Activated CD4-positive, alpha-beta T cell treated with anti-CD3 and anti-CD28 coated beads, Interleukin-2, amount 50 U/mL, for 4 hours (primary cell): ENCODE measurements at places on chromosomes 1 and 21.

DNA sequence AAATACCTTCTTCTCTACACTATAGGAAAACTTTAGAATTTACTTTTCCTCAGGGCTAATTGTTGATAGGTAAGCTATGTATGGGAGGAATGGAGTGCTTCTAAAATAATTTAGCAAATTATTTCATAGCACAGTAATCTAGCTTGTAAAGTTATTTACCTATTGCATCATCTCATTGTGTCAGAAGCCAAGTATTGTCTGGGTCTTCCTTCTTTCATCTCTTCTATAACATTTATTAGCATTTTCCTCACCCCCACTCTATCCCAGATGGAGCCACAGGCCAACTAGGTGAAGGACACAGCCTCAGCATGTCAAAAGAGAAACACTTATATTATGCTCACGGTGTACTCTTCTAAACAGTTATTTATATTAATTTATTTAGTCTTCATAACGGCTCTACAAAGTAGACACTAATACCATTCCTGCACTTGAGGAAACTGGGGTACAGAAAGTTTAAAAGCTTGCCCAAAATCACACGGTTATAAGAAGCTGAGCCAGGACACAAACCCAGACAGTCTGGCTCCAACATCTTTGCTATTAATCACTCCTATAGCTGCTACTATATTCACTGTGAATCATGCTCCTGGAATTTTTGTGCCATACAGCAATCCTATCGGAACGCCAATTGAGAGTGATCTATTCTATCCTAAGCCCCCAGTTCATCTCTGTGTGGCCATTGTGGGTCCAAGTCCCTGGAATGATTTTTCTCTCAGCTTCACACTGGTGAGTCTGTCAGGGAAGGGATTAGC, 43.1 kb downstream of the OR10J5 start:
- DNase-seq = no peak

GRCh38 chr1:16067127-16067768, 6.2 kb downstream of the FAM131C start:
- no peak for DNase-seq

DNA sequence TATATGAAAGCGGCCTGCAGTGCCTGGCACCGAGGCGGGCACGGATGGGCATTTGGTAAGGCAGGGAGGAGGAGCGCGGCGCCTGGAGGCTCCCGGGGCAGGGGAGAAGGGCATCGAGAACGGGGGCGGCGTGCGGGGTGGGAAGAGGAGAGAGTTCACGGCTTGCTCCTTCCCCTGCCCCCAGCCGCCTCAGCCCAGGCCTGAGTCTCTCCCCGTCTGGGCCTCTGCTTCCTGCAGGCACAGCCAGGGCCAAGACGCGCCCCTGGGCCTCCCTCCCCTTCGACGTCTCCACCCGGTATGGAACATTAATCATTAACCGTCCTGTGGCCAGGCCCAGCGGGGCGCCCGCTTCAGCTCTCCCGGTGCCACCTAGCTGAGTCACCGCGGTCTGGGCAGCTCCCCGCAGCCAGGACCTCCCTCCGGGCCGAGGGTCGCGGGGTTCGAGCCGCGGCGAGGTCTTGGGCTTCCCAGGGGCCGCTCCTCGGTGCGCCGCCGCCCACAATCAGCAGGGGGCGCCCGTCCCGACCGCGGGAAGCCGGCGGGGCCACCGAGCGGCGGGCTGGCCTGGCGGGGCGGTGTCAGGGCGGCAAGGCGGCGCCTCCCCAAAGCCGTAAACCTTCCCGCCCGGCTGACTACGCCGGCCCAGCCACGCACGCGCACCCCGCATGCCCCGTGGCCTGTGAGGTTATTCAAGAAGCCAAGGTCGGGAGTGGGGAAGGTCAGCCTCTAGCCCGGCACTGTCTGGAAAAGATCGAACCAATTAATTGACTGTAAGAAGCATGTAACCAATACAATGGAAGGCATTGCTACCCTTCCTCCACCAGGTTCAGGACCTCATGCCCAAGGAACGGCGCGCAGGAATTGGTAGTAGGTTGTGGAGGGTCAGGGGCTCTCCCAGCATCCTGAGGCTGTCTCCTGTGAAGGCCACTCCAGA, 23.4 kb upstream of the RD3 start:
- DNase-seq = peak; percentile 70

GRCh38 chr1:6438047-6438525, 13.5 kb downstream of the ESPN start:
- DNase-seq = peak; percentile 69

DNA sequence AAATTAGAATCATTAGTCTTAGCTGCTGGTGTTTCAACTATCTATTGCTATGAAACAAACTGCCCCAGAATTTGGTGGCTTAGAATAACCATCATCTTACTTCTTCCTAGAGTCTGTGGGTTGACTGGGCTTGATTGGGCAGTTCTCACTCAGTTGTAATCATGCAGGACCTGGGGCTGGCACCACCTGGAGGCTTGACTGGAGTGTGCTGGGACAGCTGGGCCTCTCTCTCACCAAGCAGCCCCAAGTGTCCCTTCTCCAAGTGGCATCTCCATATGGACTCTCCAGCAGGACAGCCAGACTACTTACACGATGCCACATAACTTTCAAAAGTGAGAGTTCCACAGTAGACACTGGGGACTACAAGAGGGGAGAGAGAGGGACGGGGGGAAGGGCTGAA, 140.3 kb upstream of the ATP1B1 start:
- DNase-seq = no peak

GRCh38 chr1:90100566-90100965, 105.7 kb downstream of the ZNF326 start:
- DNase-seq = no peak

DNA sequence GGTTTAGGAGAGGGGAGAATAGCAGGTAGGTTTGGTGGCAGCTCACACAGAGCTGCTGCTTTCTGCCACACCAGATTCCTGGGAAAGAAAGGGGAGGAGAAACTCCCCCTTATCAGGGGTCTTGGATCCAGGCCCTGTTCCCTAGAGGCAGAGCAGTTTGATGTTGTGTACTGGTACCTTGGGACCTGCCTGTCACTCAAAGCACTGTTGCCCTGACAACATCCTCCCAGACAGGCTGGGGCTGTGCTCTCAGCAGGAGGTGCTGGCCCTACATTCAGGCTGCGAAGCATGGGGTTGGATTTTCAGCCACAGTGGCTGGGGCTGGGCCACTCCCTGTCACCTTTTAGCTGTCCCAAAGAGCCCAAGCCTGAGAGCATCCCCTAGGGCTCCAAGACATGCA, 188.0 kb downstream of the GRIK3 start:
- no peak for DNase-seq

- DNase-seq = no peak
These were observed 506 bp downstream of the MYOM3 start for GRCh38 chr1:24111262-24111995.

GRCh38 chr1:203860396-203861025, 888 bp upstream of the SNRPE start:
- DNase-seq = no peak

DNA sequence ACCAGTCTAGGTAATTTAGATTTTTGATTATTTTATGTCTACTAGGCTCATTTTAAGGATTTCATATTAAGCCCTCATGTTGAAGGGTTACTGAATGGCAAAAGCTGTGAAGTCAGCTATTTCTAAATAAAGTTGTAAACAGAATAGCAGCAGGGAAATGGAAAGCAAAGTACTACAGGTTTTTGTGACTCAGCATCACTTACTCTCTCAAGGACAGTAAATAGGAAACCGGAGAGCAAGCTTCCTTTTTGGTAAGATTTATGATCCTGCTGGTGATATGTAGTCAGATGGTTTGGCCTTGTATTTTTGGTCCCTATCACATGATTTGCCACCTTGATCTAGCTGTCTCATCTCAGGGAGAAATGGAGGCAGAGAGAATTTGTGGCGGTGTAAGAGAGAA, 226.0 kb downstream of the RPS6KC1 start:
- DNase-seq = no peak

DNA sequence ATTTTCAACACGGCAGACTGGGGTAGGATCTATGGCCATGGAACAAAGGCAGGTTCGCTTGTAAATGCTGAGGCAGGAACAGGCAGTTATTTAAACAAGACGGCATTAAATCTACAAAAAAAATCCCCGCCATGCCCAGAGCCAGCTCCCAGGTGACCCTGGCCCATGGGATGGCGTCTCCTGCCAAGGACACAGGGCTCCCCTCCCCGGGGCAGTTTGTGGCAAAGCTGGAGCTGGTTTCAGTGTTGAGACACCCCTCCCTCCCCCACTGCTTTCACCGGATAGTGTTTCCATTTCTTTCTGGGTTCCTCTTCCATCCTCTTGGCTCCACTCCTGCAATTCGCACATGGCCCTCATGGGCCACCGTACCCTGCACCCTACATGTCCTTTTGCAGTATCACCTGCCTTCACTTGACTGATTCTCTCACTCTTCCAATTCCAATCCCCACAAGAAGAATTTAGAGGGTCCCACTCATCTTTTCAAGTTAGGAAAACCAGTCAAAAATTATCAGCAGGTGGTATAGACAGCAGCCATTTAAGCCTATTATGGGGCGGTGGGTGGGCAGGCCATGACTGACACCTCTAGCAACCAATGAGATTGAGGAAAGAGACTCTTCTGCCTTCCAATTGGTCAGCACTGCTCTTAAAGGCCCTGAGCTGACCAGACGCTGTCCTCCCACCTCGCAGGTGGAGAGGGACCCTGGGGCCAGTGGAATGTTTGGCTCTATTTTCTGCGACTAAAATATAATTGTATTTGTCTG, 52.0 kb downstream of the OLIG1 start:
- no peak for DNase-seq

GRCh38 chr1:187018291-187018690, 189.5 kb downstream of the PLA2G4A start:
- DNase-seq = no peak

DNA sequence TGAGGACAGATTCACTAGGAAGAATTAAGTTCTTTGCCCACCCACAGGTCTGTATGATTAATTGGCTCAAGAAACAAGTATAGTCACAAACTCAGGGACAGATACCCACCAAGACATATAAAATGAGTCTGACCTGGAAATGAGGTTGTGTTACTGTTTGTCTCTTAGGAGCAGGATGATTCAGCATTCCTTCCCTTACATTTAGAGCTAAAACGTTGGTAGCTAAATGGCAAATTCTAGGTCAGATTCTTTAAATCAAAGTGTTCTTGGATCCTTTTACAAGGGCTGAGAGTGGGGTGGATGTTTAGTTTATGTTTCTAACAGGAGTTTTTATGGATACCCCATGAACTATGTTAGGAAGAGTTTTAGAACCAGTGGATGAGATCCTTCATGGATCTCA, 4.7 kb downstream of the RIMKLA start:
- DNase-seq = no peak

DNA sequence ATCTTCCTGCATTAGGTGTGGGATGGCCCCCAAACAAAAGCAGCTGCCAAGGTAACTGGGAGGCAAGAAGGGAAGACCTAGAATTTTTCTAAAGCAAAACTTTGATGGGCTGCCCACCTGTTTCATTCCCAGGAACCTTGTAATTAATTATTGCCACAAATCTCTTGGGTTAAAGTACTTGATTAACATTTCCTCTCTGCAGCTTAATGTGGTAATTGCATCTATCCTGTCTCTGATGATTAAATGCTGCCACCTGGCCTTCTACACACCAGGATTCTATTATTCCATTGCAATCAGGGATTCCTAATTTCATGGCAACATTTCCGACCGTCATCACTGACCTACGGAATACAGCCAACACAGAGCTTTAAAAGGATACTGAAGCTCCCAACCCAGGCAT, 68.3 kb upstream of the RC3H1 start:
- no peak for DNase-seq

DNA sequence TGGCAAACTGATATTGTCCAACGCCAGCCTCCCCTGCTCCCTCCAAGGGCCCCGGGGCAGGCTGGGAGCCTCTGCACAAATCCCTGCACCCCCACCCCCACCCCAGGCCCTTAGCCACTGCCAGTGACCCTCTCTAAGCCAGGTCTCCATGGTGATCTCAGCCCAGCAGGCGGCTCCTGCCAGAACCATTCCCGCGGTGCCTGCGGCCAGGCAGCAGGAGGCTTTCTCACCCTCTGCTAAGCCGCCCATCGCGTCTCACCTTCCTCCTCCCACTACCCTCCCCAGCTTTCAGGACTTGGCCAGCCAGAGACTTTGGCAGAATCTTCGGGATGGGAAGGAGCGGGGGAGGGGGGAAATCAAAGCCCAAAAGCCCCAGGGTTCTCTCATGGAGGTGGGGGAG, 46.8 kb upstream of the WASF2 start:
- DNase-seq = no peak

- DNase-seq = no peak
These were observed 46.6 kb downstream of the PCP4 start for GRCh38 chr21:39913706-39914305.

GRCh38 chr1:201229771-201230635, 39.4 kb downstream of the IGFN1 start:
- no peak for DNase-seq

DNA sequence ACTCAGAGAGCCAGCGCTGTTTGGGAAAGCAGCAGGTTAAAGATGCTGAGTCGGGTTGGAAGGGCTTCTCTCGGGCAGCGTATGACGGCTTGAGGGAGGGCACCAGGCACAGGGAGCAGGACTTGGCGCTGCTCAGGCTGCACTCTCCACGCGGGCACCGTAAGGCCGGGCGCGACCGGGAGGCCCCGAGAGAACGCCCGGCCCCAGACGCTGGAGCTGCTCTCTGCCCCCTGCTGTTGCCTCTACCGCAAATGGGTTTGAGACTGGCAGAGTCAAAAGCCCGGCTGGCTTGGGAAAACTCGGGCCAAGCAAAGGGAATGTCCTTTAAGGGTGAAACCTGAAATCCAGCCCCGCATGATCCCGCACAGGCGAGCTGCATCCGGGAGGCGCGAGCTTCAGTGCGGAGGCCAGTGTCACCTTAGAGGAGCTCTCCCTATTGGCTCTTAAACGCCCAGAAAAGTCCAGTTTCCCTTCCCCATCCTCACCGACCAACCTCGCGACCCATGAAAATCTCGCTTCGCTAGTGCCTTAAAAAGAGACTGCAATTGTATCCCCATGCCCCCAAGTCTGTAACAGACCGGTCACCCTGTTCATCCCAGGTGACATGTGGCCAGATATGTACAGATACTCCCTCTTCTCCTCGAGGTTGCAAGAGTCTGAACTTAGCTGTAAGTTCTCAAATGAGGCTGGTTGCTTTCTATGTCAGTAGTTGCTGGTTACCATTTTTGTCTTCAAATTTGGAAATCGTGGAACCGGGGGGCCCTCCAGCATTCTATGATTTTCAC, 1.1 kb downstream of the PRRX1 start:
- DNase-seq = no peak

GRCh38 chr1:15836772-15837669, 10.5 kb upstream of the SPEN start:
- DNase-seq = peak; percentile 59

GRCh38 chr1:92956254-92957029, 4.8 kb downstream of the DIPK1A start:
- DNase-seq = no peak

- no peak for DNase-seq
These were observed 198.9 kb downstream of the LRRC7 start for GRCh38 chr1:69766431-69767180.

DNA sequence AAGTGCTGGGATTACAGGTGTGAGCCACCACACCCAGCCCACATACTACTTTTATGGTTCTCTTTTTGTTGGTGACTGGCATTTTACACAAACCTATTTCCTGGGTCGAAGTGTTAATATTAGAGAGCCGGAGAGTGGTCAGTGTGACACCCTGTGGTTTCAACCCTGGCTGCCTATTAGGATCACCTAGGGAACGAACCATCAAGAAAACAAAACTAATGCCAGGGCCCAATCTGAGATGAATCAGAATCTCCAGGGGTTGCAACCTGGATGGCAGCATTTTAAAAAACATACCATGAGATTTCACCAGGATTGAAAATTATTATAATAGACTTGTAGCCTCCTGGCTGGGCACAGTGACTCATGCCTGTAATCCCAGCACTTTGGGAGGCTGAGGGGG, 6.1 kb downstream of the MRPS21 start:
- DNase-seq = no peak
